HFFc6 (cell line): ENCODE measurements at places on chromosomes 16 and 17. TPM values are rescaled to one million over a fixed set of nuclear protein-coding genes. Genes with fewer than 3 reads are reported as not detected.

The MYH8 gene
- total RNA-seq = not detected in 3 replicates

The OR3A2 gene
- total RNA-seq = not detected in 3 replicates

- DNase-seq = no peak
Measured at GRCh38 chr17:73772107-73772705, 128.0 kb upstream of the SDK2 start.

DNA sequence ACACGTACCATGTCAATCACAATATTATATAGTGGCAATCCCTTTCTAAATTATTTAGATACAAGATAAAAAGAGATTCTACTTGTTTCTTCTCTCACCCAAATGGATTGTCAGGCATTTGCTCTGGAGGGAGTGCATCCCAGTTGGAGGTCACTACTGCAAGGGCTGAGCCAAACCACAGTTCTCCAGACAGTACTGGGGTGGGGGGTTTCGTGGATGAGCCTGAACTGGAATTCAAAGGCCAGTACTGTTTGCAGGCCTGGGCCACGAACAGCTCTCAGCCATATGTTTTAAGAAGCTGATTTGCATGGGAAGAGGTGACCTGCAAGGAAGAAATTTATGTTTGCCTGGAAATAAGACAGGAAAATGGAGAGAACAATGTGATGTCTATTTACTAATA lies 314.9 kb downstream of the PMP22 start:
- DNase-seq = no peak

- DNase-seq = no peak
Measured at GRCh38 chr16:4610011-4611005, 4.4 kb downstream of the UBALD1 start.

DNA sequence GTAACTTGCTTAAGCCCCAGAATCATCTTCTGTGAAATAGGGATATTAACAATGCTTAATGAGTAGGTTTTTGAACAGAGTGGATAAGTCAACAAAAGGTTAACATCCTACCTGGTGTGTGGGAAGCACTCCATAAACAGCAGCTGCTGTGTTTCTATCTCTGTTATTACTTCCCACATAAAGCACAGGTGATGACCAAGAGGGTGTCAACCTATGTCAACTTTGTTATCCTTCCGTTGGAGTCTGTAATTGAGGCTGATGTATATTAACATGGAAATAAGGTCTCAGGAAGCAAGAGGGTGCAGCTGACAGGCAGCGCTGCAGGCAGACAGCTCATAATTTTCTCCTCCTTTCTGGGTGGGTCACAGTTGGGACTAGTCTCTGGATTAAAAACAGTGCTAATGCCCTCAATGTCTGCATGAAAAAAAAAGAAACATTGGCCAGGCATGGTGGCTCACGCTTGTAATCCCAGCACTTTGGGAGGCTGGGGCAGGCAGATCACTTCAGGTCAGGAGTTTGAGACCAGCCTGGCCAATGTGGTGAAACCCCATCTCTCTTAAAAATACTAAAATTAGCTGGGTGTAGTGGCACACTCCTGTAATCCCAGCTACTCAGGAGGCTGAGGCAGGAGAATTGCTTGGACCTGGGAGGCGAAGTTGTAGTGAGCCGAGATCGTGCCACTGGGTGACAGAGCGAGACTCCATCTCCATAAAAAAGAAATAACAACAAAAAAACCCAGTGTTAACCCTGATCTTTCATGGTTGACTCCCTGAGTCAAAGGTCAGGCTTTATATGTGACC lies 269.6 kb downstream of the SNX29 start:
- no peak for DNase-seq
